Astrocyte of the hippocampus (primary cell): ENCODE measurements at places on chromosomes 12 and 14.
A peak's percentile ranks its signal among the peaks of the same experiment; 100 is the strongest.

- DNase-seq: peak; percentile 42
Measured at GRCh38 chr14:95294834-95295599, 24.7 kb downstream of the CLMN start.

- DNase-seq: peak; percentile 84
Measured at GRCh38 chr14:22900081-22900799, 17.2 kb downstream of the REM2 start.

GRCh38 chr12:51752234-51752889, 96.2 kb downstream of the FIGNL2 start:
- peak; percentile 91 for DNase-seq

- no peak for DNase-seq
Measured at GRCh38 chr14:67962215-67962644, 142.7 kb downstream of the RAD51B start.

DNA sequence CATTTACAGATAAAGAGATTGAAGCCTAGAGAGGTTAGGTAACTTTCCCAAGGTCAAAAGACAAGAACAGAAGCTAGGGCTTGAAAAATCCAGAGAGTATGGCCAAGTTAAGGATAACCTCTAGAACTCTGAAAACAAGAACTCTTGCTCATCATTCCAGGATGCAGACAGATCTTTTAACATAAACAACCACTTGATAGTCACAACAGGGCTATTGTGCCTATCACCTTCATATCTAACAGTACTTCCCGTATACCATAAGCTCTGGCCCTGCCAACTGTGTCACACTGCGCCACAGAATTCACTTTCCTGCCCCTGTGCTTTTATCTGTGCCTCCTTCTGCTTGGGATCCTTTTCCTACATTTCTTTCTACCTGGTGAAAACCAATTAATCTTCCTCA, 18.2 kb downstream of the ERP29 start:
- DNase-seq: no peak

GRCh38 chr12:52005903-52006703, 643 bp upstream of the TAMALIN start:
- no peak for DNase-seq
